Stimulated activated CD8-positive, alpha-beta memory T cell treated with anti-CD3 and anti-CD28 coated beads, Interleukin-7, amount 100 ng/mL, for 24 hours (primary cell): ENCODE measurements at places on chromosomes 5 and 9.

- DNase-seq, result no peak
Observed at GRCh38 chr5:2981035-2981434, 229.6 kb upstream of the IRX2 start.

GRCh38 chr5:41772056-41772455 lies 98.2 kb downstream of the OXCT1 start:
- no peak for DNase-seq

DNA sequence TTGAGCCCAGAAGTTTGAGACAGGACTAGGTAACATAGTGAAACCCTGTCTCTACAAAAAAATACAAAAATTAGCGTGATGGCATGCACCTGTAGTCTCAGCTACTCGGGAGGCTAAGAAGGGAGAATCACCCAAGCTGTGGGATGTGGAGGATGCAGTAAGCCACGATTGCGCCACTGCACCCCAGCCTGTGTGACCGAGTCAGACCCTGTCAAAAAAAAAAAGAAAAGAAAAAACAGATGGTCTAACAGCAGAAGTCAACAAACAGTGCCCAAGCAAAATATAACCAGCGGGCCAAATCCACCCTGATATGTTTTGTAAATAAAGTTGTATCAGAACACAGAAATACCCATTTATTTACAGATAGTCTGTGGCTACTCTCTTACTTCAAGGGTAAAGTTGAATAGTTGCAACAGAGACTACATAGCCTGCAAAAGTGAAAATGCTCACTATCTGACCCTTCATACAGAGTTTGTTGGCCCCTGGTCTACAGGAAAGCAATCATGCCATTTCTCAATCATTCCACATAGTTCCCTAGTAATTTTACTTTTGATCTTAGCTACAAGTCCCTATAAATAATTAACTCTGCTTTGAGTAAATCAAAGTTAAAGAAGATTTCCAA lies 383.7 kb downstream of the TLE1 start:
- no peak for DNase-seq

DNA sequence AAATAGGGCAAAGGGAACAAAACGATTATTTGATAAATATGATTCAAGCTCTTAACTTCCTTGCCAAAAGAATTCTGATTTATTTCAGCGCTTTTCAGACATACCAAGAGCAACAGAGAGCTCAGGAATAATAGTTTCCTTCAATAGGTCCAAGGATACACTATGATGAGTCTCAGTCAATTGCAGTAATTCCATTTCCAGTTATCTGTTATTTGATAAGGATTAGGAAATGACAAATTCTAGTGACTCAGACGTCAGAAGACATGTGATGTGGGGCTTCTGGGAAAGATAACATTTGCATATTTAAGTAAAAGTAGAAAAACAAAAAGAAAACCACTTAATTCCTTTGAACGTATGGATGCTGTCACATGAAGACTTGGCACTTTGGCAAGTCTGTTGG lies 1250.8 kb upstream of the CDH18 start:
- no peak for DNase-seq

GRCh38 chr9:2290382-2290781 lies 275.2 kb downstream of the SMARCA2 start:
- no peak for DNase-seq

DNA sequence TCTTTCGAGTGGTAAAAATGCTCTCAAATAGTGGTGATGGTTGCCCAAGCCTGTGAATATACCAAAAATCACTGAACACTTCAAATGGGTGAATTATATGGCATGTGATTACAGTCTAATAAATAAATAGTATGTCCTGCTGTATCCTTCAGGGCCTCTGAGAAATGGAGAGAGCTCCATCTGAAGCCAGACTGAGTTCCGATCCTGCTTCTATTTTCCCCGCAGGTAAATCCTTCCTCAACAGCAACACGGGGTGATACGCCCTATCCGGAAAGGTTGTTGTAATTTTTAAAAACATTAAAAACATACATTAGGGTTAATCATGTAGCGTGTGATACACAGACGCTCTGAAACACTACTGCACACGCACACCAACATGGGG lies 695 bp upstream of the SNAPC3 start:
- no peak for DNase-seq

- no peak for DNase-seq
Observed at GRCh38 chr9:87527211-87527916, 29.7 kb downstream of the DAPK1 start.

DNA sequence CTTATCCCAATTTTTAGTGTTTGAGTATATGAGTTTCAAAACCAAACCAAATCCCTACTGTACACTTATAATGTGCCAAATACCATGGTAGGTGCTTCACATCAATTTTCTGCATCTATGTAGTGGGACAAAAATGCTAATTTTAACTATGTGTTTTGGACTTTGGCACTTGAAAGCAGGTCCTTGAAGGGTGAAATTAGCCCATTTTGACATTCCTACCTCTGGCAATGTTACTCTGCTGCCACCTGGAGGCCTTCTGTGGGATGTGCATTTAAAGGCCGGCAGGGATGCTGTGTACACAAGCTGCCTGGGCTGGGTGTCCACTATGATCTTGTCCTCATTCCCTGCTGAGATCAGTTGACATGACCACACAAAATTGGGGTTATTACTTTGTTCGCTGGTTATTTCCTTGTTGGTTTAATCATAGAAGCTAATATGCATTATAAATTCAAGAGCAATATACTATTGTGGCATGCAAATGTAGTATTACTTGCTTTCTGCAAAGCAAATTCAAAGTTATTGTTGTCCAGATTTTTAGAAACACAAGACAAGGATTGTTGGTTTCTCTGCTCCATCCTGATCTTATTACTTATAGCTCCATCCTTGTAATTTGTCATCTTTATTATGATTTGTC lies 166.8 kb downstream of the ARHGEF28 start:
- DNase-seq, result peak; percentile 43

DNA sequence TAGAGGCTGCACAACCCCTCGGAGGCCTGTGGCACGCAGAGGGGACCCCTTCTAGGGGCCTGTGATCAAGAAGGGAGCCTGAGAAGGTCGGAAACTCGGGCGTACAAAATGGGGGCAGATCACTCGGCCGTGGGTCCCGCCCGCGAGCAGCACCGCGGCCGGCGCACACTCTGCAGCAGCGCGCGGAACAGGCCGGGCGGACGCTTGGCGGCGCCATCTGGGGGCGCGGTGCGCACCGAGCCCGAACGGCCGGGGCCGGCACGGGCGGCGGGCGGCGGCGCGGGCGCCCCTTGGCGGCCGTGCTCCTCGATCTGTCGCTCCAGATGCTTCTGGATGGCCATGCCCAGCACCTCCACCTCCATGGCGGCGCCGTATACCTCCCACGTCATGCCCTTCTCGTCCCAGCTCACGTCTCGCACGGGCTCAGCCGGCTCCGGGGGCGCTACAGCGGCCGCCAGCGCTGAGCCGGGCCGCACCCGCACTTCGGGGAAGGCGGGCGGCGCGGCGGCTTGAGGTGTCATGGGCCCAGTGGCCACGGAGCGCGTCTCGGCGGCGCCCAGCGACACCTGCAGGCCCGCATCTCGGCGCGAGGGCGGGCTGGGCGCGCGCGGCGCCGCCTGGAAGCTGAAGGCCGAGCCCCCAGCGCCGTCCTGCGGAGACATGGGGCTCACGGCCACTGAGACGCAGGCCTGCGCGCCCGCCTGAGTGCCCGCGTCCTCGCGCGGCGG lies 13.1 kb downstream of the GPRIN1 start:
- no peak for DNase-seq

DNA sequence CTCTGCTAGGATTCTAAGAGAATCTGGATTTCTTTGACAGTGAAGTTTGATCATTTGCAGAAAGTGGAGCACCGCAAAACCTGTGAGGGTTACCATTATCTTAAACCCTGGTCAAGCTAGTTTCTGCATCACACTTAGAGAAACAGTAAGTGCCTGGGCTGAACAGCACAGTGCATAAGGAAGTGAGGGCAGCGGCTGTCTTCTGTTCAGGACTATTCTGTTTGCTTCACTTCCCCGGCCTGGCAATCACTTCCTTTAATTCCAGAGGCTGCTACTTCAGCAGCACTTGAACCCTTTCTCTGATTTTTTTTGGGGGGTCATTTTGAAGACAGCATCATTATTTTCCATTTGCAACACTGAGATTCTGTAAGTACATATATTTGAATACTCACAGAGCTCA lies 32.0 kb downstream of the SEMA6A start:
- no peak for DNase-seq

- peak; percentile 45 for DNase-seq
Observed at GRCh38 chr5:172106511-172107356, 81.3 kb downstream of the STK10 start.

DNA sequence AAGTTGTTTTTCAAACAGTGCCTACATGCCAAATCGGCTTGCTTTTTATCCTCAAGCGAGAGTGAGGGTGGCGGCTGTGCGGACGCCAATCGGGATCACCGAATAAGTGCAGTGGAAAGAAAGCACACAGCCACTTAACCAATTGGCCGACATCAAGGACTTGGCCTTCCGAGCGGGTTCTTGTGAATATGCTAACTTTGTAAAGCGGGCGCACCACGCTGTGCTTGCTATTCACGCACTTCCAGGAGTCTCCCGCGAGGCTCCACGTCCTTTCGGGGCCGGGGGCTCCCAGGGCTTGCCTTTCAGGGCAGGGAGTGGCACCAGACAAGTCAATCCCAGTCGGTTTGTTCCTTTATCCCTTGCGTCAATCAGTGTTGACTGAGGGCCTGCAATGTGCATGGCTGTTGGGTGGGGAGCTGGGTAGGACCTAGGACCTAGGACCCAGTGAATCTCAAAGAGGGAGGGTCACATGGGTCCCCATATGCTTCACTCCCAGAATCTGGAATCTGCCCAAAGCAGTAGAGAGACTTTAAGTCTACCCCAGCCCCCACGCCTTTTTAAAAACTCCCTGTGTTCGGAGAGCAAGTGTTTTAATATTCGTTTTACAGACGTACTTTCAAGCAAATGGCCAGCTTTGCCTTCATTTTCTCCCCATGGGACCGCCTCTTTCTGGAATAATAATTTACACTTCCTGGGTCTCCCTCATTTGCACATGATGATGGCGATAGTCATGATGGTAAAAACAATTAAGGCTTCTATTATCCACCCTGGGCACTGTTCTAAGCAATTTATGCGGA lies 2.0 kb upstream of the GCNT4 start:
- DNase-seq, result no peak

GRCh38 chr5:119409235-119409815 lies 43.0 kb upstream of the HSD17B4 start:
- no peak for DNase-seq

- no peak for DNase-seq
Observed at GRCh38 chr5:109247986-109248385, 161.8 kb downstream of the PJA2 start.

DNA sequence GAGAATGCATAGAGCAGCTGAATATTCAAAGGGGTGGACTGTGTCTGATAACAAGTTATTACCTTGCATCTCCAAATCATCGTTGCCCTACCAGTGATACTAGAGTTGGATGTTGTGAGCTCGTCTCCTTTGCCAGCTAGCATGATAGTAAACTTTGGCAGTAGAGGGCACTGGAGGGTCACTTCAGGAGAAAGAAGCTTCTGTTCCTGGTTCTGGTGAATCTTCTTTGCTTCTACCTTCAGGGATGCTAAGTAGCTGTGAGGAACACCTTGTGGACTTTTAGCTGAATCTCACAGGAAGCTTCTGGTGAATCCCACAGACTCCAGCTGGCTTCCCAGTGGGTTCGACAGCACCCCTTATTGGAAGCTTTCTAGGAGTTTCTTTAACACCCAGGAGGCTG lies 626.6 kb upstream of the SGCD start:
- no peak for DNase-seq

- no peak for DNase-seq
Observed at GRCh38 chr5:33102551-33102950, 338.2 kb upstream of the TARS1 start.
